ENCODE measurements at places on chromosomes 3 and 15.

DNA sequence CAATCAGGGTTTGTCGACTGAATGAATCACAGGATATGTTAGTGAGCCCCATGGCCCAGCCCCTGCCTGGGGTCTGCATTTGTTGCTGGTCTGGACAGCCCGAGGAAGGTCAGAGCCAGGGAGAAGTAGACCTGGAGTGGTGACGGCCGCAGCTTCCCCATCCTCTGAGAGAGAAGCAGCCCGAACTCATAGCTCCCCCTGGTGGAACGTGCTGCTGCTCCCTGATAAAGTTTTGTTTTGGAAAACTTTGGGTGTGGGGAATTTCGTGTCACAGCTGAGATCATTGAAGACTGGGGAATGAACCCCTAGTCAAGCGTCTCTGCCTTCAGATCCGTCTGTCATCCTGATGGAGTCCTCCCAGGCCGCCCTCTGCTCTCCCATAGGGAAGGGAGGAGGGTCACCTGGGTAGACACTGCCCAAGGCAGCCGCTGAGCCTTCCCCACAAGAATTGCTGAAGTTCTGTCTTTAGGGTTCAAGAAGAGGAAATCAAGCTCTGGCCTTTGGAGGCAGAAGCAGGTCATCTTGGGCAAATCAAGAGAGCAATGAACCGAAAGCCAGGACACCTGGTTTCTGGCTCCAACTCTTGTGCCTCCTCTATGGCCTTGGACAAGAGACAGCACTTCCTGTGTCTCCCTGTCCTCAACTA lies 60.5 kb downstream of the GLDN start:
- peak; percentile 67 for DNase-seq

DNA sequence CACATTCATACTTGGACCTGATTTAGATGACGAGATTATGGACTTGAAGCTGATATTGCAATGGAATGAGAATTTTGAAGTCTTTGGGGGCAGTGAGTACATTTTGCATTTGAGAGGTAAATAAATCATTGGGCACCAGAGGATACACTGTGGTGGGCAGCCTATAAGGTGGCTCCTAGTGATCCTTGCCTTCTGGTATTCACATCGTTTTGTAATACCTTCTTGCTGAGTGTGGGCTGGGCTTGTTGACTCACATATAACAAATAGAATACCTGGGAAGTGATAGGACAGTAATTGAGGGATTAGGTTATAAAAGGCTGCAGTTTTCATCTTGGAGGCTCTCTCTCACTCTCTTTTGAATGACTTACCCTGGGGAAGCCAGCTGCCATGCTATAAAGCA lies 605.5 kb upstream of the KCNMB2 start:
- no peak for DNase-seq

DNA sequence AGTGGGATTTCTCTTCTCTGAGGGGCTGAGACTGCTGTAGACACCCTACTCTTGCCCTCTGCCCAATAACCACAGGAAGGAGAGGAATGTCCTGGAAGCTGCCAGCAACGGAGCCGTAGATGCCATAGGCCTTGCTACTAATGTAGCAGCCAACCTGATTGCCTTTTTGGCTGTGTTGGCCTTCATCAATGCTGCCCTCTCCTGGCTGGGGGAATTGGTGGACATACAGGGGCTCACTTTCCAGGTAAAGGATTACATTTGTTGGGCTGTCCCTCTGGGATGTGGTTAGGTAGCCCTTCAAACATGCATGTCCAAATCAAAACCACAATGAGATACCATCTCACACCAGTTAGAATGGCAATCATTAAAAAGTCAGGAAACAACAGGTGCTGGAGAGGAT lies 16.1 kb downstream of the SLC28A2 start:
- DNase-seq: no peak

GRCh38 chr15:72141171-72142084 lies 23.2 kb downstream of the SENP8 start:
- no peak for DNase-seq

- DNase-seq: no peak
Observed at GRCh38 chr15:70976851-70977250, 84.2 kb downstream of the LRRC49 start.

DNA sequence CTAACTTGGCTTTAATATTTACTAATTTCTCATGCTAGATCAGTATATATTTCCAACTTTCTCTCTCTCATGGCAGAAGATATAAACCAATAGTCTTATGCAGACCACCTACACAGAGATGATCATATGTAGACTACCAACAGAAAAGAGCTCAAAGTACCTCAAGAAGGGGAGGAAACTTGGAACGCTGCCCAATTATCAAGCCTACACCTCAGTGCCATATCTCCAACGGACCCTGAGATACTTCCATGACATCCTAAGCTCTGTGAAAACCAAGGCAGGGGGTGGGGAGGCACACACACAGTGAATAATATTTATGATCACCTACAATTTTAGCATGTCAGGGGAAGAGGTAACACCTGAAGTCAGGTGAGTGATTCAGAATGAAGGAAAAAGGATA lies 100.6 kb downstream of the STAG1 start:
- DNase-seq: no peak

DNA sequence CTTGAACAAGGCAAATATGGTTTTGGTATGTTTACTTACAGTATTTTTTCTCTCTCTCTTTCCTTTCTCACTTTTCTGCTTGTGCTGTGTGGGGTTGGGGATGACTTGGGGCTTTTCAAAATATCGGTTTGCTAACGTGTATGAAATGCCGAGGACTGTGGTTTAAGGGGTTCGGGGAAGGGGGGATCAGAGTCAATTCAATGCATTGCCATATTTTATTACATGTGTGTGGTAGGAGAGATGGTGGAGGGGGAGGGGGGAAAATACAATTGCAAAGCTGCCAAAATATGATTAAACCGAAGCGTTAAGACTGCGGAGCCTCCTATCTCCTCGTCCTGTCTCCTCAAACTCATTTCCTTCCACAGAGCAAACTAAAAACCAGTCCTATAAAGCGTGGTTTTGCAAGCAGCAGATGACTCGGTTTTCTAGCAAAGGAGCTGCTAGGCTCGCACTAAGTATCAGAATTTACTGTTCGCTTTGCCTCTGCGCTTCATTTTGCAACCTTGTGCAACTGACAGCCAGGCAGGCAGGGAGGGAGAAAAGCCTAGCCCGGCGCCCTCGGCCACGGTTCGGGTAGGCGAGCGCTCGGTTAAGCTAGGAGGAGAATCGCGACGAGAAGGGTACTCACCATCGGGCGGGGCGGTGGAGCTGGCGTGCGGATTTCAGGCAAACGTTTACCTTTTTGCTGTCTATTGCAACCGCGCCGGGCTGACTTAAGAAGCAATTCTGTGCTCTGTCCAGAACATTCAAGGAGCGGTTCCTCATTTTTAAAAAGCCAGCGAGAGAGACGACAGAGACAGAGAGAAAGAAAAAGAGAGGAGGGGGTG lies 4.0 kb upstream of the NR2F2 start:
- peak; percentile 78 for DNase-seq

GRCh38 chr15:52078876-52079700 lies 33.5 kb downstream of the BCL2L10 start:
- peak; percentile 90 for DNase-seq

DNA sequence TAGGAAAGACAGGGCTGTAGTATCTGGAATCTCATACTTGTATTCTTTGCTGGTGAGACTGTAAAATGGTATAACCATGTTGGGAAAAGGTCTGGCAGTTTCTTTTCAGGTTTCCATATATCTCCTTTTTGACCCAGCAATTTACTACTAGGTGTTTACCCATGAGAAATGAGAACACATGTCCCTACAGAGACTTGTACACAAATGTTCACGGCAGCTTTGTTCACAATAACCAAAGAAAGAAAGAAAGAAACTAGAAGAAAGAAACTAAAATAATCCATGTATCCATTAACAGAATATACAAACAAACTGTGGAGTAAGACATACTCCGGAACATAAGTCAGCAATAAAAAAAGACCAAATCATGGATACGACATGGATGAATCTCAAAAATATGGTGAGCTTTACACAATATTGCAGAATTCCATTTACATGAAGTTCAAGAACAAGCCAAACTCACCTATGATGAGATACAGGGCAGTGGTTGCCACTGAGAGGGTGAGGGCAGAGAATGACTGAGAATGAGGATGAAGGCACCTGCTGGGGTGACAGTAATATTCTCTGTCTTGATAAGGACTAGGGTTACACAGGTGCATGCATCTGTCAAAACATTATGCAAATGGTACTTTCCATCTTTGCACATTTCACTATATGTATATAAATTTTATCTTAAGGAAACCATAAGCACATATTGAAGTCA lies 2.7 kb downstream of the RFTN1 start:
- DNase-seq: no peak

DNA sequence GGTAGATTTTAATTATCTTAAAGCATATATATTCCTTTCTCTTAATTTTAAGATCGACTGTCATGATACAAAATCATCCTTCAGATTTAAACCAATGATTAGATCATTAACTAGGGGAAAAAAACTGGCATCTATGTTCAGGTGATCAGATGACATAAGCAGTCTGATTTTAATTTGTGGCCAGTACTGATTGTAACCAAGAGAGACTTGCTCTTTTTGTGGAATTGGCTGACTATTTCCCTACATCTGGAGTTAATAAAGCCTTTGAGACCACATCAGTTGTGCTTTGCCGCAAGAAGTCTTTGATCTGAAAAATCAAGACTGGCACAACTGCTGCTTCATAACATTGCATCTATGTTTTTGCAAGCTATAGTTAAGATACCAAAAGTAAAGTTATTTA lies 148.4 kb upstream of the CGNL1 start:
- no peak for DNase-seq

DNA sequence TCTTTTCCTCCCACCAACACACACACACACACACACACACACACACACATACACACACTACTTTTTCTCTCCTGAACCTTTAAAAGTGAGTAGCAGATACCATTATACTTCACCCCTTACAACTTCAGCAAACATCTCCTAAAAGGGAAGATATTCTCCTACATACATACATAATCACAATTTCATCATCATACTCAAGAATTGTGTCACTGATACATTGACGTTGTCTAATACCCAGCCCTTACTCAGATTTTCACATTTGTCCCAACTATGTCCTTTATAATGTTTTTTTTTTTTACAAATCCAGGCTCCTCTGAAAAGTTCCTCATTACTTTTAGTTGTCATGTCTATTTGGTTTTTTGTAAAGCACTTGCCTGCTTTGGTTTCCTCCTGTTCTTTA lies 18.5 kb downstream of the ABHD6 start:
- no peak for DNase-seq

DNA sequence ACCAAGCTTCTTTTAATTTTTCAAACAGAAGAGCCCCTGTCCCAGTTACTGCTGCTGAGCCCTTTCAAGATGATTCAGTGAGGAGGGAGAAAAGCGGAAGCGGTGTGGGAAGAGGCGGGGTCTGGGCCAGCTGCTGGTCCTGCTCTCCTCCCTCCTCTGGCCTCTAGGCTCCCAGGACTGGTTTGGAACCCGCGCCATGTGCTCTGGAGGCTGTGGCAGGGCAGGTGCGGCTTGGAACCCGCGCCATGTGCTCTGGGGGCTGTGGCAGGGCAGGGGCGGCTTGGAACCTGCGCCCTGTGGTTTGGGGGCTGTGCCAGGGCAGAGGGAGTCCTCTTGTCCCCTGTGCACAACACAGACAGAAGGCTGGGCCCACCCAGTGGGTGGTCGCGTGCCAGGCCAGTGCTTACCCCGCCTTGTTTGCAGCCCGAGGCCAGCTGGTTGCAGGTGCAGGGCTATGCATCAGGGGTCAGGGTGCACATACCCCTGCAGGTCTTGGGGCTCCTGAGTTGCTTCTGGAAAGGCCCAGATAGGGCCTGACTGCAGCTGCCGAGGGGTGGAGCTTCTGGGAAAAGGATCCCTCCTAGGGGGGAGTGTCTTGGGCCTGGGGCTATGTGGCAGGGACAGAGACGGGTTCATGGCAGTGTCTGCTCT lies 12.2 kb downstream of the ALG1L2 start:
- peak; percentile 18 for DNase-seq

GRCh38 chr15:89575656-89576416 lies 567 bp downstream of the TICRR start:
- peak; percentile 51 for DNase-seq

Data from neural progenitor cell (in vitro differentiated cells).